ENCODE measurements at places on chromosomes 12 and 14.

DNA sequence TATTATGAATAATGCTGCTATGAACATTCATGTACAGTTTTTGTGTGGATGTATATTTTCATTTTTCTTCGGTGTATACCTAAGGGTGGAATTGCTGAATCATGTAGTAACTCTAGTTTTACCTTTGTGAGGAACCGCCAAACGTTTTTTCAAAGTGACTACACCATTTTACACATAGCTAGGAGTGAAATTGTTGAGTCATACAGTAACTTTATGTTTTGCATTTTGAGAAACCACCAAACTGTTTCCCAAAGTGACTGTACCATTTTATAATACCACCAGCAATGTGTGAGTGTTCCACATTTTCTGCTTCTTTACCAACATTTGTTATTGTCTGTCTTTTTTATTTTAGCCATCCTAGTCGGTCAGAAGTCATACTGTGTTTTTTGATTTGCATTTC is 3.1 kb upstream of the TPH2 start:
- no peak for DNase-seq

- peak; percentile 85 for DNase-seq
Measured at GRCh38 chr12:53224061-53224896, 7.7 kb downstream of the RARG start.

DNA sequence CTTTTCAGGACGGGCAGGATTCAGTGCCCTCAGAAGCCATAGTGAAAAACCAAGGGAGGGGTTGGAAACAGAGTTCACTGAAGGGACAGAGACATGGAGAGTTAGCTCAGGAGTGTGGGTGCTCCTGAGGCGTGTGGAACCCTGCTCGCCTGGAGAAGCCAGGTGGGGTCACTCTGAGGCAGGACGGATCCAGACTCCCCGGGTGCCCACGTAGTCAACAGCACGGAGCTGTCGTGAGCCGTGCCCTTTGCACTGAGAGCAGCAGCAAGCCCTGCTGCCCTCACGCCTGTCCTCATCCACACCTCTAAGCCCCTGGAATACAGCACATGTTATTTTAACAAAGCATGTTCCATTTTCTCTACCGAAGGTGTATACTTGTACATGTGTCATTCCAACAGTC is 114.7 kb downstream of the FBXL14 start:
- no peak for DNase-seq

- peak; percentile 57 for DNase-seq
Measured at GRCh38 chr14:102085948-102086708, 716 bp downstream of the HSP90AA1 start.

GRCh38 chr14:91372671-91373495 is 44.7 kb downstream of the CCDC88C start:
- DNase-seq, result no peak

GRCh38 chr14:82398256-82398655 is 864.6 kb upstream of the SEL1L start:
- no peak for DNase-seq

DNA sequence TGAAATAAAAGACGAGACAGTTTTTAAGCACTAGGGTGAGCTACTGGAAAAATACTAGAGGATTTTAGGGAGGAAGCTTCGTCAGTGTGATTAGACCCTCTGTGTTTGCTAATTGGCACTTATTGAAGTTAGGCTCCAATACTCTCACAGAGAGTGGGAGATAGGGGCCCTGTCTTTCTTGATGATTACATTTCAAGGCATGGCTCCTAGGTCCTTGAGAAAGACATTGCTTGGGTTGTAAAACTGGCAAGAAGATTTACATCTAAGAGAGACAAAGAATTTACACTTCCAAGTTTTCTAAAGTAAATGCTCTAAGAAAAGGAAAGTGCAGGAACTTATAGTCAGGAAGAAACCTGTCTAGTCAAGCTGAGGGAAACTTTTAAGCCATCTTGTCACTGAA is 183.2 kb downstream of the C12orf50 start:
- no peak for DNase-seq

GRCh38 chr12:4540638-4541037 is 1.9 kb downstream of the RAD51AP1 start:
- DNase-seq, result no peak

- no peak for DNase-seq
Measured at GRCh38 chr14:36515105-36515593, 4.9 kb downstream of the NKX2-1 start.

DNA sequence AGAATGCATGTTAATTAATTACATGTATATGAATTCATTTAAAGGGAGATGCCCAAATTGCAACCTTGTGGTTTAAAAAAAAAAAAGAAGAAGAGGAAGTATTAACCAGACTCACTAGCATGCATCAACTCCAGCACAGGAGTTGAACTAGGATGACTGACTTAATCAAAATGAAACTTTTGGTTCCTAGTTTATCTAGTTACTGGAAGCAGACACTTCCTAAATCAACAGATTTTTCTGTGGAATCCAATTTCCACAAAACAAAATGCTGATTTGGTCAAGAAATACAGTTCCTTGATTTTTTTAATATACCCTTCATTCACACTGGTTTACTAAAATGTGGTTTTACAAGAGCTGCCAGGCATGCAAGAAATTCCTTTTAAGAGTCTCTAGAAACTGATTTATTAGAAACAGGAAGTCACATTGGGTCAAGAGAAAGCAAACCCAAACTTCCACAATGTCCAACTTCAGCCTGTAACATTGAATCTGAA is 41.6 kb downstream of the ITPR2 start:
- no peak for DNase-seq

DNA sequence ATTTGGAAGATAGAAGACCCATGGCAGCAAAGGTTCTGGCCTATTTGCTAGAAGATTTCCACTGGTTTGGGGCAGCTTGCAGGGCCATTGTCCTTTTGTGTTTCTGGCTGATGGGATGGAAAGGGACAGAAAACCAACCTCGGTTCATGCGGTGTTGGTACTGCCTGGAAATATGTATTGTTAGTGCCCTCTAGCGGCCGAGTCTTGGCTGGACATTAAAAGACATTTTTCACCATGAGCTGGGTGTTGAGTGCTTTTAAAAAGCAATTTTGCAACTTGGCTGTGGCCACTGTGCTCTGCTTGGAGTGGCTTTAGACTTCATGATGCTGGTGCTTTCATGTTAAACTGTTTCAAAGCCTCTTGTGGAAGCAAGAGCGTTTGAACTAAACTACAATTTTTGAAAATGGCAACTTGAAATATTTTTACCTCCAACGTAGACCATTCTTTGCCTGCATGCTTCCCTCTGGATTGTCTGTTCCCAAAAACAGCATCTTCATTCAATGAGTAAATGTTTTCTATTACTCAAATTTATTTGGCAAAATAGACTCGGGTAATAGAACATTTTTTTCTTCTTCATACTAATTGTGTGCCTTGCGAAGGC is 102.7 kb upstream of the TBX5 start:
- DNase-seq, result peak; percentile 87

DNA sequence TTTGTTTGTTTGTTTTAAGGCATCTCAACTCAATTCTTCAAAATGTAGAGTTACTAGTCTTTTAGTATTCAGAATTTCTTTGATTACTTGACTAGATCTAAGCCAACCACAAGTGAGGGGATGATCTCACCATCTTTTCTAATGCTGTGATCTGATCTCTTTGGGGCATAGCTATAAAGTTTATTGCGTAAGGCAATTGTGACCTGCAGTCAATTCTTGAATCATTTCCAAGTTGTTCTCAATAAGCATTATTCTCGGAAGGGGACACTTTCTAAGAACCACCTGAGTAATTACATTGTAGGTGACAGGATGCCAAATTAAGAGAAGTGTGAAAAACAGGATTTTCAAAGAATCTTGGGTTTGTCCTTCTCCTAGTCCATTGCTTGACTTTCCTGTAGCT is 13.1 kb downstream of the DACT1 start:
- no peak for DNase-seq

DNA sequence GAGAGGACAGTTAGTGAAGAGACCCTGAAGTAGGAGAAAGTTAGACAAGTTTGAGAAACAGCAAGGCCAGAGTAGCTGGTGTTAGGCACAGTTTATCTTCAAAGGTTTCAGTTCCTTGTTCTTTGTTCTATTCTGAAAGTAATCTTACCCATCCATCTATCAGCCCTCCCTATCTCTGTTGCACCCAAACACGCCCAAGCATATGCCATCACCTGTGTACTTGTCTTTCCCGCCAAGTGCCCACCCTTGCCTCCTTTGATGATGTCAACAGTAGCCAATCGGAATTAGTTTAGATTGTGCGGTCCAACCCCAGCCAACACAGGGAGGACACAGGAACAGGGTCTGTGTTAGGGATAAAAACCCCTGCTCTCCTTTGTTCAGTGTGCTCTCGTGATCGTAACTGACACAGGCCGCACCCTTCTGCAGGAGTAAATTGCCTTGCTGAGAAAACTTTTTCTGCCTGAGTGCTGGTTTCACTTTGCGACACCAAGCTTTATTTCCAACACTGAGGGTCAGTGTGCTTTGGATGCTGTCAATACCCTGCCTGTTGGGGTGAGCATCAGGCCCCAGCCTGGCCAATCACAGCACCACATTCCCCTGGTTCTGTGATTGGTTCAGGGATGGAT is 4.7 kb upstream of the TMEM229B start:
- DNase-seq, result no peak

- DNase-seq, result no peak
Measured at GRCh38 chr14:23299986-23300686, 2.5 kb downstream of the PPP1R3E start.

DNA sequence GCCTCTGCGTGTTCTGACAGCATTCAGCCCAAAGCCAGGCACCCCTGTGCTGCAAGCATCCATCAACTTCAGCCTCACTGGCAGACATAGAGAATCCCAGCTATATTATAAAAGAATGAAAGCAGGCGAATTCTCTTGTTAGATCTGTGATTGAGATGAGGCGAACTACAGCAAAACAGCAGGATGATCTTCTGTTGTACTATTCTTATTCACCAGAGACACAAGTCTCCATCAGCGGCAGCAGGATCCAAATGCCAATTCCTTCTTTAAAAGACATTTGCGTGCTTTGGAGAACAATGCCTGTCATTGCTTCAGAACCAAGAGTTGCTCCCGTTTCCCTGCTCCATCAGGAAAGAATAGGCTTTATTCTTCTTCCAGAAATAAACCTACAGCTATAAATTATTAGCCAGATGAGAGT is 188.9 kb downstream of the SLC41A2 start:
- no peak for DNase-seq

DNA sequence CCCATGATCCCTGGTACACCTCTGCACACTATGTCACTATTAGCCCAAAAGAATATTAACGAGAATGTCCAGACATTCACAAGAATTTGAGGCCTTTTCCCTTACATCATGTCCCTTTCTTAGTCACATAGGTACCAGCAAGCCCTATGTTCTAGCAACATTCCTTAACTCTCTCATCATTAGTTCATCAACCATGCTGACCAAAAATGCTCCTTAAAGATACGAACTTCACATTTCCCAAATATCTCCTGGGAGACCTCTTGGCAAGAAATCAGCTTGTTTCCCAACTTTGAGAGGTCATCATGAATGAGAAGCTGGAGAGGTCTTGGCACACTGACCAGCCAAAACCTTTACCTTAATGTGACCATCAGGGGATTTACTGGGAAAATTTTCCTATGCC is 4.6 kb downstream of the SALL2 start:
- DNase-seq, result no peak

- DNase-seq, result no peak
Measured at GRCh38 chr14:93056840-93057585, 58.7 kb downstream of the ITPK1 start.

- DNase-seq, result peak; percentile 78
Measured at GRCh38 chr12:52171950-52172512, 19.8 kb downstream of the KRT80 start.

- no peak for DNase-seq
Measured at GRCh38 chr12:75837700-75838099, 193.9 kb downstream of the PHLDA1 start.

DNA sequence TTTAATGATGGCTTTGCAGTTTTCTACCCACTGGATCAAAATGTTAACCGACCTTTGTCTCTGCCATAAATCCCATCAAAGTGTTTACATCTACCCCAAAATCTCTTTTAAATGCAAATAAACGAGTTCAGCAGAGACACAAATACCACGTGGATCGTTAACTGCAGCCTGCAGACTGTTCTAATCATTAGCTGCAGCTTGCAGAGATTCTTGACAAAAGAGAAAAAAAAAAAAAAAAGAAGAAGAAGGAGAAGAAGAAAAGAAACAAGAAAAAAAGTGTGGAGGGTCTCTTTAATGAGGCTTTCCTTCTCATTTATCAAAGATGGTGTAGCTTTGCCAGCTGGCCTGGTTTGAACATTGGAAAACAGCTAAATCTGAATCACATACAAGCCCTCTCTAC is 275.7 kb downstream of the NEDD1 start:
- no peak for DNase-seq

- DNase-seq, result no peak
Measured at GRCh38 chr14:95220663-95221231, 63.4 kb upstream of the DICER1 start.

DNA sequence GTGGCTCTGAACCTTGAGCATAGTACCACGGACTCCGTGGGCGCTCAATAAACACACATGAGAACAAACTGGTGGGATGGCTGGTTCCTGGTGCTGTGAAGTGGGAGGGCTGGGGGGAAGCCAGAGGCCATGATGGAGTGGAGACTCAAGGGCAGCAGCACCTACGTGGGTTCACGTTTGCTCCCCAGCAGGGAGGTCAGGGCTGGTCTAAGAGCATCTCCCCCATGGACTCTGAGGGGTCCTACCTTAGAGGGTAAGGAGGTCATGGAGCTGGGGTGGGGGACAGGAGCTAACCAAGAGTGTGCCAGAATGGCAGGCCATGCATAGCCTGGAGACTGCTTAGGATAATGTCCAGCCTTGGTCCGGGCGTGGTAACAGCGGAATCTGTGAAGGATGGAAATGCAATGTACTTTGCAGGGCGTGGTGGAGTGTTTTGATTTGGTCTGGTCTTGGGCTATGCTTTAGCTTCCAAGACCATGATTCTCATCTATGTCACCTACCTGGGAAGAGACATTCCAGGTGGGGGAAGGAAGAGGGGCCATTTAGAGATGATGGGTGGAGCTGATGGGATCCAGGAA is 103.0 kb downstream of the PRMT8 start:
- no peak for DNase-seq

GRCh38 chr14:89588840-89589296 is 171.8 kb upstream of the FOXN3 start:
- DNase-seq, result no peak

DNA sequence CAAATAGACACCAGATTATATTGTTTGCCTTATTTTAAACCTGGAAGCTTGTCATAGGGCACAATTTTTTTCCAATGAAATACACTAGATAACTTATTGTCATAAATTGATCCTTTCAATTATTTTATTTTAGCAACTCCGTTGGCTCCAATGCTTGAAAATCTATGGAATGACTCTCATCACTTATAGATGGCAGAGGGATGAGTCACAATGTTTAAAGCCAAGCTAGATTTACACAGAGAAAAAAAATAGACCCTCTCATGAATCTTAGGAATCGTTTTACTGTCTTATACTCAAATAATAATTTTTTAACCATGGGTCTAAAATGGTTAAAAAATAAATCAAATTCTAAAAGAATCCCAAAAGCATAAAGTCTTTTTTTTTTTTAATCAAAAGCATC is 1276.6 kb upstream of the FLRT2 start:
- DNase-seq, result no peak

Data from T47D (cell line).